ENCODE measurements at places on chromosomes 12 and 14.

DNA sequence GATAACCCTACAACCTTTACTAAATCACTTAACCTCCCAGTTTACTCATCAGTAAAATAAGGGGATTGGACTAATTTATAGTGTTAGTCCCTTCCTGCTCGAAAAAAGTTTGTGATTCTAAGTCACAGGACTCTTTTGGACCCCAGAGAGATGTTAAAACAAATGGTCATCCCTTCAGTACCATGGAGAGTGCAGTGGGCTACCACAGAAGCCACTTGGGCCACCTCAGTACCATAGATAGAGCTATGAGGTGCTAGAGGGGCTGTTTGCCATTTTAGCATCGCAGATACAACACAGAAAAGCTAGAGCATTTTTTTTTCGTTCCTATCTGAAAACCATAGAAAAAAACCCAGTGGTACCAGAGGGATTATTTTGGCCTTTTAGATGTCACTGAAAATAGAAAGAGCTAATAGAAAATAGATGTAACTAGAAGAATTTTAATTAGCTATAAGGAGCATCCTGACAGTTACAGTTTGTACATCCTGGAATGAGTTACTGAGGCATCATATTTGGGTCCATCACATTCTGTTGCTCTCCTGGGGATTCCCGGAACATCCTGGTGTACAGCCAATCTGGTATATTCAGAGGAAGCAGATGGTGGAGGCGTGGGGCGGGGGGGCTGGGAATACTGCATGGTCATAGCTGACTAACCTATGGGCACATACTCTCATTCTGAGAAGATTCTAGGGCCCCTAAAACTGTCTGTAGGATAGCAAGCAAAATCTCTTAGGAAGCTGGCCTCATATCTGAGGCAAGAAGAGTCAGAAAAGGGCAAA lies 2.8 kb downstream of the ZNF219 start:
- no peak for DNase-seq

DNA sequence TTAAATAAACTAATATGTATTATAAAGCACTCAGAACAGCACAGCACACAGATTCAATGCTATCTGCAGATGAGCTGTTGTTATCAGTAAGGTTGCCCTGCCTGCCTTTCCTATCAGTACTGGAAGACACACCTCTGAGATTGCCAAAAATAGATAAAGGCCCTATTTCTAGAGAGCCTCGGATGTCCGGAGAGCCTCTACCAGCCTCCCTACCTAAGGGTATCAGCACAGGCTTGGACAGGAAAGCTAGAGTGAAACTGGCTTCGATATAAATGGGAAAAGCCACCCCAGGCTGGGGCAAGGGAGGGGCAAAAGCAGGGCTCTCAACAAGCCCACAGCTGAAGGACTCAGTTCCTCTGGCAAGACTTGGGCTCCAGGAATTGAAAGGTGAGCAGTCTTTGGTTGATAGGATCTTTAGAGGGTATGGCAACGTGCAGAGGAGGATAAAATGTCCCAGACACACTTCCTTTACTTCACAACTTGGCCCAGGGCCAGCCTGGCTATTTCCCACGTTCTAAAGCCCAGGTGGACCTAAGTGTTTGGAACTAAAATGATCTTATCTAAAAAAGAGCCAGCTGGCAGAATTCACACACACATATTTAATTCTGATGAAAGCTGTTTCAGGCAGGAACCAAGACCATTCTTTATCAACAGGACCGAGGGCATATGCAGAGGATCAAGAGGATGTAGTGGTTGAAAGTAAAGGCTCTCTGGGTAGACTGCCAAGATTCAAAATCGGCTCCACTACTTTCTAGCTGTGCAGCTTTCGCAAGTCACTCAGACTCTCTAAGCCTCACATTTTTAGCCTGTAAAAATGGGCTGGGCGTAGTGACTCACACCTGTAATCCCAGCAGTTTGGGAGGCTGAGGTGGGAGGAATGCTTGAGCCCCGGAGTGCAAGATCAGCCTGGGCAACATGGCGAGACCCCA lies 37.8 kb upstream of the ITPR2 start:
- no peak for DNase-seq

- no peak for DNase-seq
Measured at GRCh38 chr12:114949058-114949820, 265.3 kb upstream of the TBX3 start.

DNA sequence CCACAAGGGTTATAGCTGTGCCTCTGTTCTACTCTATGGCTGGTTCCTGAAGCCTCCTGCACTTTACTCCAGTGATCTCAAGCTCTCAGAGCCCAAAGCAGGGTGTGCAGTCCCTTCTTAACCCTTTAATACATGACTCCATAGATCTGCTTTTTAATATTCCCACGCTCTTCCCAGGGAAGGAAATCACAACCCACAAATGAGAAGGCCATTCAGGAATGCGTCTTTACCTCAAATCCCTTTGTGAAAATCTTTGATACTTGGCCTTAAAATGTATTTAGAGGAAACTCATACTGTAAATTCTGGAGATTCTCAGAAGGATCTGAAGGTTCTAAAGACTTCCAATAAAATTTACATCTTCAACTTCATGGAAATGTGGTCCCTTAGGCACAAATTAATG lies 17.0 kb downstream of the NID2 start:
- DNase-seq, result no peak

- peak; percentile 60 for DNase-seq
Measured at GRCh38 chr12:26097046-26097878, 27.6 kb downstream of the BHLHE41 start.

DNA sequence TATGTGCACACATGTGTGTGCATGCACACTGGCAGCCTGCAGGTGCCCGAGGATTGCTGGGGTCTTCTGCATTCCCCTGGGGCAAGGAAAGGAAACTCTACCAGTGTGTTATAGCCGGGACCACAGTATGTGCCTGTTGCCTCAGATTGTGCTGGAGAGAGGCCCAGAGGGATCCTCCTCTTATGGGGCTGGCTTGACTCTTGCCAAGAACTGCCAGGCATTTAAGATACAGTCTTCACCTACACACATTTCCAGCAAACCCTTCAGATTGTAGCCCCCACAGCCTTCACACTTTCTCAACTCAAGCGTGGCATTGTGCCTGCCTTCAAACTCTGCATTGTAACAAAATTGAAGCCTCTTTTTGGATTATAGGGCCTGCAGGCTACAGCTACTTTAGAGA lies 176.7 kb upstream of the DYRK2 start:
- DNase-seq, result no peak

Measured in hematopoietic multipotent progenitor cell treated with erythropoietin and hydrocortisone succinate and interleukin-3 and kit ligand, for 17 days (in vitro differentiated cells).